ENCODE measurements at places on chromosomes 11 and 22.

DNA sequence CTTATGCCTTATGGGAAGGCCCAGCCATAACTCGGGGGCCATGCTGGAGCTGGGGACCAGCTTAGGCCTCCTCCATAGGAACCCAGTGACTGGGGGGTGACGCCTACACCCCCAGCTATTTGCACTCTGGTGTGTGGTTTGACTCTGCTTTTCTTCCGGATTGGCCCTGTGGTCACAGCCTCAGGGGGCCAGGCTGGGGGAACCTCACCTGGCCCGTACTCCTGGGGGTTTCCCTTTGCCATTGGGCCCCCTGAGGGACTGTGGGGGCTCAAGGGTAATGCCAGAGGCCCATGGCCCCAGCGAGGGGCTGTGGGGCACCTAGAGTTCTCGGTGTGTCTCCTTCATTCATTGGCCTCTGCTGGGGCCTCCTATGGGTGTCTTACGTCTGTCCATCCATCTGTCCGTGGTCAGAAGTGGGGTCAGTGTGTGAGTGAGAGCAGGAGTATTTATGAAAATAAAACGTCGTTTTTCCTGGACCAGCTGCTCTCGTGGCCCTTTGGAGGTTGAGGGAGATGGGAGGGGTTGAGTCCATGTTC, 6.3 kb upstream of the SH3BP1 start:
- no peak for DNase-seq

- no peak for DNase-seq
These were observed 33.0 kb upstream of the NUP160 start for GRCh38 chr11:47881145-47881544.

GRCh38 chr11:106331176-106331575, 253.7 kb downstream of the AASDHPPT start:
- no peak for DNase-seq

- DNase-seq: no peak
These were observed 31.4 kb downstream of the IGLL1 start for GRCh38 chr22:23548501-23549197.

DNA sequence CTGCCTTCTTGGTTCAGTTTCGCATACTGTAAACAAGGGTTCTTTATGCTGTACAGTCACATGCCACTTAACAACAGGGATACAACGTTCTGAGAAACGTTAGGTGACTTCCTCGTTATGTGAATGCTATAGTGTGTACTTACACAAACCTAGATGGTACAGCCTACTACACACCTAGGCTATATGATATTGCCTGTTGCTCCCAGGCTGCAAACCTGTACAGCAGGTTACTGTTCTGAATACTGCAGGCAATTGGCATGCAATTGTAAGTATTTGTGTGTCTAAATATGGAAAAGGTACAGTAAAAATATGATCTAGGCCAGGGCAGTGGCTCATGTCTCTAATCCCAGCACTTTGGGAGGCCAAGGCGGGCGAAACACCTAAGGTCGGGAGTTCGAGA, 85.7 kb upstream of the PRDM11 start:
- no peak for DNase-seq

DNA sequence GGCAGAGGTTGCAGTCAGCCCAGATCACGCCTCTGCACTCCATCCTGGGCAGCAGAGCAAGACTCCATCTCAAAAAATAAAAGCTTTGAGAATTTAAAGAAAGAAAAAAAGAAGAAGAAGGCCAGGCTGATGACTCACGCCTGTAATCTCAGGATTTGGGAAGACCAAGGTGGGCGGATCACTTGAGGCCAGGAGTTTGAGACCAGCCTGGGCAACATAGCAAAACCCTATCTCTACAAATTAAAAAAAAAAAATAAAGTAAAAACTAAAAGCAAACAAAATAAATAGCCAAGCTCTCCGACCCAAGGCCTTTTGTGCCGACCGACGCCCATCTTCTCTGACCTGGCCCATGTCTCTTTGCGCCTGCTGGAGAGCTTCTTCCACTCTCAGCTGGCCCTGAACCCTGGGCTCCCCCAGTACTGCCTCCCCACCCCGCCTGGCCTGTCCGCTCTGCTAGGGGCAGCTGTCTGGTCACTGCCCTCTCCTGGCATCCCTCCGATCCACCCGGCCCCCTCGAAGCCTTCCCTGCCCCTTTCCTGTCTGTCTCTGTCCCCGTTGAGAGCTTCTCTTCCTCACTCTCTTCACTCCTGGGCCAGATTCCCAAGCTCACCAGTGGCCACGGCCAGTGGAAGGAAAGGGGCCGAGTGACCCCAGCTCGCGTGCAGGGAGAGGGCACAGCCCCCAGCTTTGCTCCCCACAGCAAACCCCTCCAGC, 4.8 kb upstream of the LSP1 start:
- no peak for DNase-seq

GRCh38 chr11:12118949-12119348, 8.6 kb downstream of the MICAL2 start:
- no peak for DNase-seq

DNA sequence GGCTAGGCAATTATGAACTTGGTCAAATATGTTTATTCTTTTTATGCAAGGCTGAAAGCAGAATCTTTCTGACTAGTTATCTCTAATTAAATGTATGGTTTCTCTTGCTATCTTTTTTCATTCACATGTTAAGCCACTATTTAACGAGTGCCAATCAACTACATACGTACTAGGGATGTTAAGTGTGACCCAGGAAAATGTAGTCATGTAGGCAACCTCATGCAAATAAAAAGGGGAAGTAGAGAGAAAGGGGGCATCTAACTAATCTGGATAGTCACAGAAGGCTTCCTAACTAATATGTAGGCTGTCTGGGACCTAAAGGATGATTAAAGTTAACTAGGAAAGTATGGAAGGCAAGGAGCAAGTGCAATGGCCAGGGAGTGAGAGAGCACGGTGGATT, 23.5 kb downstream of the TBRG1 start:
- no peak for DNase-seq

GRCh38 chr11:1202154-1202775, 20.6 kb upstream of the MUC5B start:
- DNase-seq: no peak

- DNase-seq: no peak
These were observed 3.7 kb downstream of the CBX6 start for GRCh38 chr22:38868286-38868721.

GRCh38 chr22:30365891-30366290, 9.1 kb downstream of the CCDC157 start:
- no peak for DNase-seq

GRCh38 chr22:34943830-34944229, 122.1 kb upstream of the ISX start:
- no peak for DNase-seq

GRCh38 chr11:61680622-61681221, 531 bp downstream of the DAGLA start:
- DNase-seq: no peak

- DNase-seq: no peak
These were observed 29.7 kb upstream of the TMPRSS4 start for GRCh38 chr11:118046964-118047700.

DNA sequence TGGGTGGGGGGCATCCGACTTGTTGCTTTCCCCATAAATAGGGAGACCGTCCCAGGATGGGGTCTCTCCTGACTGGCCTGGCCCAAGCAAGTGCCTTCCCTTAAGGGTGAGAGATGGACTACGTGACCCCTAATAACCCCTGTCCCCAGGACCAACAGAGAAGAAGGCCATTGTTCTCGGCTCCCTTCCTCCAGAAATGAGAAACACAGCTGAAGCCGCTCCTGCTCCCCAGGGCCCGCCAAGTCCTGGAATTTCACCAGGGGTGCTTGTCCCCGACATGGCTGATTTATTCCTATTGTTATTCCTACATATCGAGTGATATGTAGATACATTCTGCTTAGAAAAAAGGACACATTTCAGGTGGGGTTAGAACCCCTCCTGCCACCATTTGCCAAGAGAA, 100.8 kb downstream of the TP53I11 start:
- no peak for DNase-seq

DNA sequence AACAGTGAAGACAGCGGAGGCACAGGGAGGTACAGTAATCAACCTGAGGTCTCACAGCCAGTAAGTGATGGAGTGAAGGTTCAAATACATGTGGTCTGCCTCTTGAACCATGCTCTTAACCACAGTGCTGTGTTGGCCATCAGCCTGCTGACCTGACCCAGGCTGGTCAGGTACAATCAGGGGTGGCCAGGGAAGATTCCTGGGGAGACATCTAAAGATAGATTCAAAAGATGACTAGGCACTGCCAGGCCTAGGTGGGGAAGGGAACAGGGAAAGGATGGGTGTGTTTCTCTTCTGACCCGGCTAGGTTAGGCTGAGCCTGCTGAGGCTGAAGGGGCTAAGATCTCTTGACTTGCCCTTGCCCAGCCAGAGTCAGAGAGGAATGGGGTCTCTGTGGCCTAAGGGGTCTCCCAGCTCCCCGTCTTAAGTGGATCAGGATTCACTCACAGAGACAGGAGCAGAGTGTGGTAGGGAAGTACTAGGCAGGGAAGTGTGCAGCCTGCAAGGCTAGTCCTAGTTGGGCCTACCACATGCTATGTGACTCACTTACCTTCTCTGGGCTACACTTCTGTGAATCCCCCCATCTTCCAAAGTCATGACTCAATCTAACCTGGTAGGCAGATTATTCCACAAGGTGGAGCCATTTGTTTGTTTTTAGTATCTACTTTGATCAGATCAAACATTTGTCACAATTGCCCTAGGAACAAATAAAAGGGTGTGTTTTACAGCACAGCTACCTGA, 10.4 kb upstream of the SREBF2 start:
- peak; percentile 24 for DNase-seq

- DNase-seq: no peak
These were observed 38.4 kb upstream of the TP53I11 start for GRCh38 chr11:44988981-44989635.

DNA sequence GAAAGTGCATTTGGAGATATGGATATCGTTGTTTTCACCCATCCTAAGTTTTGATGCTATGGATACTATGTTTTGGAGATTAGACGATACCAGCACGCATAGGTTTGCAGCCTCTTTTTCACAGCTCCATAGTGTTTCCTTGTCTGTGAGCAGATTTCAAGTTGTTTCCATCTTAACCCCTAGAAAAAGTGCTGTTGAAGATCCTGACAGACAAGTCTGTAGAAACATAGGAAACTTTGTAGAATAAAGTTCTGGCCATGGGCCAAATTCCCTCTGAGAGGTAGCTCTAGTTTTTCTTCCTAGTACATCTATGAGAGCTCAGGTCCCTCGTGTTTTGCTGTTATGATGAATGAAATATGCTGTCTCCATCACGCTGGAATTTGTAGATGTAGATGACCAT, 32.4 kb downstream of the ST3GAL4 start:
- DNase-seq: no peak

- no peak for DNase-seq
These were observed 3.6 kb downstream of the PKNOX2 start for GRCh38 chr11:125167954-125168835.

- no peak for DNase-seq
These were observed 33.2 kb downstream of the HIKESHI start for GRCh38 chr11:86335131-86335767.

- DNase-seq: no peak
These were observed 87.2 kb upstream of the PITPNB start for GRCh38 chr22:28006271-28006670.

GRCh38 chr11:93192163-93192562, 5.6 kb downstream of the SLC36A4 start:
- DNase-seq: no peak

DNA sequence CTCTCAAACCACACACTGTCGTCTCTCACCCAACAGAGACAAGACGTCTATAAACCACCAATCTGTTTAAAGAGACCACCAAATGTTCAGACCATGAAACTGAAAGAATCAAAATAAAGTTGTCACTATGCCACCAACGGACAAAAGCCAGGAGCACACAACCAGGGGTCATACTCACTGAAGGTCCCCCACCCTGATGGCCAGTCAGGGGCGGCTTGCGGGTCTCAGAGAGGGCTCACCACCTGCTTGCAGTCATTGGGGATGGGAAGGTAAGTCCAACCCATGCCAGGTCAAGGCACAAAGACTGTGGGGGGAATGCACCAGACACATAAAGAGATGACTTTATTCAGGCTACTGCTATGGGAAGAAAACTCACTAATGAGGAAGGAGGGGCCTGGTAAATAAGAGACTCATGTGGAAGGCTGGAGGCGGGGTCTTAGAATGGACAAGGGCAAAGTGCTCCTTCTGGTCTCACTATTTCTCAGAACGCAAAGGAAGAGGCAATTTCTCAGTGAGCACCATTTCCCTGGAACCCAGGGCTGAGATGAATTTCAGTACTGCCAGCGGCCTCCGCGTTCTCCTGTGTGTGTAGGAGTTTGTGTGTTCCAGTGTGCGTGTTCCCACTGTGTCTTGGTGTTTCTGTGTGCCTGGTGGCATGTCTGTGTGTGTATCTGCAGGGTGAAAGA, 17.3 kb downstream of the SCARF2 start:
- no peak for DNase-seq

DNA sequence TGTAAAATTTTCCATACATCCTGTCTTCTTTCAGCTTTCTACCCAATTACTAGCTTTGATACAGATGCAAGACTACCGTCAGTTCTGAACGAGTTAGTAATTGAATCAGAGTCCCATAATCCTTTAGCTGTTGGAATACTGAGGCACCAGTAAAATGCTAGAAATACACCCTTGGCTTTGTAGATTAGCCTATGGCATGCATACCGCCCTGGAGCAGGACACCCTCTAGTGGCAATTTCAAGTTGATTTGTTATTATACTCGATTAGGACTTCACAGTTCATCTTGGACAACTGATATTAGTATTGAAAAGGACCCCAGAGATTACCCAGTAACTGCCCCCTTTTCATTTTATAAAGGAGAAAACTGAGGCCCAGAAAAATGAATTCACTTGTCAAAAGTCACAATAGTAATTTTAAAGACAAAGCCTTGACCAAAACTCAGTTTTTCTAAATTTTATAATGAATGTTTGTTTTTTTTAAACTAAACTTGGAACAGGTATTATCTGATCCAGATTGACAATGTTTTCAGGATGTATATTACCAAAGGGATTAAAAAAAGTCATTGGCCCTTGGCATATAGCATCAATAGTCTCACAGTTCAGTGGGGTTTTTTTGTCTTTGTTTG, 72.6 kb downstream of the HIPK3 start:
- DNase-seq: peak; percentile 34

DNA sequence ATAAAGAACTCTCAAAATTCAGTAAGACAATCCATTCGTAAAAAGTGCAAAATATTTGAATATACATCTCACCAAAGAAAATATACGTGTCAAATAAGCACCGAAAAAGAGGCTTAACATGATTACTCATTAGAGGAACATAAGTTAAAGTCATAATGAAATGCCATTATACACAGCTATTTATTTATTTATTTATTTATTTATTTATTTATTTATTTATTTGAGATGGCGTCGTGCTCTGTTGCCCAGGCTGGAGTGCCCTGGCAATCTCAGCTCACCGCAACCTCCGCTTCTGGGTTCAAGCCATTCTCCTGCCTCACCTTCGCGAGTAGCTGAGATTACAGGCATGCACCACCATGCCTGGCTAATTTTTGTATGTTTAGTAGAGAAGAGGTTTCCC, 203.6 kb upstream of the UBASH3B start:
- DNase-seq: no peak

DNA sequence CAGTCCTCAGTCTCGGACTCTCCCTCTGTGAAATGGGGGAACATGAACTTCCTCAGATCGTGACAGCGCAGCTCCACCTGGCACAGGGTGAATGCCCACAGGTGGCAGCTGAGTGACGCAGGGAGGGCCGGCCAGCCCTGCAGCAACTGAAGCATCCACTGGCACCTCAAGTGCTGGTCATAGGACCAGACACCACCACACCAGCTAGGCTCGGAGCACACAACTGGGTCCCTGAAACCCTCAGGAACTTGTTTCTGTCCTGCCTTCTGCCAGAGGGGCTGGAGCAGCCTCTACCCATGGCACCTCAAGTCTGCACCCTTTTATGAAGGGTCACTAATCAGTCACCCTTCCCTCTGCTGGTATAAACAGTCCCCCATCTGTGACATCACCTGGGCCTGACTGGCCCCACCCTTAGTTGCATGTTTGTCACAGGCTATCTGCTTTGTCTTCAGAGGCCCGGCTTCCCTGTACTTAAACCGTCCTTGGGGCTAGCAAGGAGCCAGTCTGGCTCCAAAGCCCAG, 7.4 kb upstream of the CDC42BPG start:
- DNase-seq: no peak

Measured in stimulated activated CD4-positive, alpha-beta T cell treated with anti-CD3 and anti-CD28 coated beads, Interleukin-4, amount 100 ng/mL, for 4 hours (primary cell).